ENCODE measurements at places on chromosomes 11 and 22. TPM values are rescaled to one million over a fixed set of nuclear protein-coding genes. Genes with fewer than 3 reads are reported as not detected.

DNA sequence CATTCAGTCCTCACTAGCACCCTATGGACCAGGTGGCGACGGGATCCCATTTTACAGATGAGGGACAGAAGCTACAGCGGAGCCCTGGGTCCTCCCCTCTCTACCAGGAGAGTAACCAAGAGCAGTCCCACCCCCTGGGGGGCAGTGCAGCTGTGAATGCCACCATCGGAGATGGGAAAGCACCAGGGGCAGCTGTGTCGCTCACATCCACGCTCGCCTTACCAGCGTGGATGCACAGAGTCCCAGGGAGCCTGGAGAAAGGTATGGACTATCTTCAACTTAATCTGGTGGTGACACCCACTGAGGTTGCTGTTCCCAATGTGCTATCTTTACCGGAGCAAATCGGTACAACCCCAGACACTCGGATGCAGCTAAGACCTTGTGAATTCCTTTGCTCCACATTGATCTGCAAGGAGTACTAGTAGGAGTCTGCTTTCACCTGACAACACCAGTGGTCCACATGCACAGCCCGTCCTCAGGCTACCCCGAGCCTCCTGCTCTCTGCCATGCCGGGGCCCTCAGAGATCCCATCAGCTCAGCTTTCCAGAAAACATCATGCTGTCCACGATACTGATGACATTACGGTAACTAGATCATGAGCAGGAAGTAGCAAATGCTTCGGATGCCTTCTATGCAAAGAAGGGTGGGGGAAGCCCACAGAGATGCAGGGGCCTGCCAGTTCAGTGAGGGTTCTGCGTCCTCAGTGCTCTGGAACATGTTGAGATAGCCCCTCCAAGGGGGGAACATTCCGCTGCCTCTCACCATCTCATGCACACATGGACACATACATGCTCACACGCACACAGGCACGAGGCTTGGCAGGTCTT, 126.0 kb downstream of the CTTN start:
- H3K36me3 ChIP-seq, result no peaks in the 10 kb centered on the region
- no peak for DNase-seq
- H3K27ac ChIP-seq, result no peak overlapping the region

DNA sequence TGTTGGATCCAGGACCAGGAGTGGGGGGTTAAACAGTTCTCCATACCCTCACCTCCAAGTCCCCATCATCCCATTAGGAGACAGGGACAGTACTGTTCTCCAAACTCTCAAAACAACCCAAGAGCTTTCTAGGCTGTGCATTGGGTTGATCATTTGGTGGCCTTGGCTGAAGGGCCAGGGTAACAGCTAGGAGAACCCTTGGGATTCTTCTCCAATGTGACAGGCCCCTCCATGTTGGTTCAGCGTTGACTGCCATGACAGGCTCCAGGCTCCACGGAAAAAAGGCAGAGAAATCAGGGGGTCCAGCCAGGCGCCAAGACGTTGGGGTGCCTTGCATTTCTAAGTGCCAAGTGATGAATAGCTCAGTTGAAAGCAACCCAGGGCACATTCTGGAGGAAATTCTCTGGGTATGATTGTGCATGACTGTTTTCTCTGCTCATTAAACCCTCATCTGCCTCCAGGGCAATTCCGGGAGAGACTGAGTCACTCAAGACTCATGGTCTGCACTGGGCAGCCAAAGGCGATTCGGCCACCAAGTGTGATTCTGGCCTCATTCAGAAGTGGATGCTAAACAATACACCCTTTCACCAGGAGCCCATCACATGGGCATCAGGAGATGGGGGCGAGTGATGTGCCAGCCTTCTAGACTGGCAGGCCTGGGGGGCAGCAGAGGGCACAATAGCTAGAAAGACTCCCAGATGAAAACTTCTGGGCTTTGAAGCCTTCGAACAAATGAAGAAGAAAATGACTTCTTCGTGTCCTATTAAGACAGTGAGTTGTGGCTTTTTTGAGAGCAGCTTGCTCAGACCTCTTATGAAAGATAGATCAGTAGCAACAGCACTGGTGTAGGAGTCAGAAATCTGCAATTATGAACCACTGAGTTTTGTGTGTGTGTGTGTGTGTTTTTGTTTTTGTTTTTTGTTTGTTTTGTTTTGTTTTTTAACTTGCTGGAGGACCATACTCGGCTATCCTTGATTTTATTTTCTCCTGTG, 27.7 kb downstream of the CD44 start:
- H3K27ac ChIP-seq, result peak overlapping the region; percentile 96
- peaks cover 83% of the 10 kb centered on the region for H3K36me3 ChIP-seq
- no peaks in the 10 kb centered on the region for H3K27me3 ChIP-seq
- peak; percentile 43 for DNase-seq
- peaks cover 100% of the 10 kb centered on the region for H3K4me1 ChIP-seq
- peak overlapping the region; percentile 65 for H3K4me3 ChIP-seq

TRIM51 gene
- total RNA-seq, result not detected

- no peak for DNase-seq
- H3K4me1 ChIP-seq, result peaks cover 22% of the 10 kb centered on the region
- H3K4me3 ChIP-seq, result no peak overlapping the region
- H3K36me3 ChIP-seq, result peaks cover 4% of the 10 kb centered on the region
These were observed 76.6 kb downstream of the WNT11 start for GRCh38 chr11:76129729-76130128.

GRCh38 chr11:78855116-78855515, 280.5 kb upstream of the NARS2 start:
- no peak for DNase-seq
- H3K36me3 ChIP-seq, result no peaks in the 10 kb centered on the region
- peaks cover 8% of the 10 kb centered on the region for H3K27me3 ChIP-seq
- no peak overlapping the region for H3K27ac ChIP-seq
- no peaks in the 10 kb centered on the region for H3K4me1 ChIP-seq

Measured in activated CD4-positive, alpha-beta T cell treated with anti-CD3 and anti-CD28 coated beads, Interleukin-2, amount 10 ng/mL, durations not matched to agents 7 days and 5 days (primary cell).